ENCODE measurements at places on chromosomes 6 and 20.

DNA sequence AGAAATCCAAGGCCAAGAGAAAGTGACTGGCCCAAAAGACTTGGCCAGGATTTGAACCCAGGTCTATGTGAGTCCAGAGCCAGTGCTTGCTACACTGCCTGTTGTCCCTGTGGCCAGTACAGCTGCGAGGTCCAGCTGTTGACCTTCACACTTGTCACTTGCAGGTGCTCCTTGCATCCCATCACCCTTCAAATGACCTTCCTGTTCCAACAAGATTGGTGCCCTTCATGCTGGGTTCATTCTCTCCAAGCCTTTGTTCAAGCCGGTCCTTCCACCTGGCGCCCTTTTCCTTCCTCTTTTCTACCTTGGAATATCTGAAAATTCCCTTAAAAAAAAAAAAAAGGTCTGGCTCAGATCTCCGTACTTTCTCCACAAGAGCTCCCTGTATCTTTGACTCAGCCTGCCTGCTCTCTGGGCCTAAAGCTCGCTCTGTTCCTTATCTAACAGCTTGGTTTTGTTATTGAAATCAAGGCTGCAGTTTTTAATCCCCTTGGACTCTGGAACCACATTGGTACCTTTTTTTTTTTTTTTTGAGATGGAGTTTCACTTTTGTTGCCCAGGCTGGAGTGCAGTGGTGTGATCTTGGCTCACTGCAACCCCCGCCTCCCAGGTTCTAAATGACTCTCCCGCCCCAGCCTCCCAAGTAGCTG lies 22.2 kb upstream of the MRPS18A start:
- no peak for DNase-seq

GRCh38 chr20:48682529-48683363 lies 145.1 kb downstream of the PREX1 start:
- DNase-seq = no peak

DNA sequence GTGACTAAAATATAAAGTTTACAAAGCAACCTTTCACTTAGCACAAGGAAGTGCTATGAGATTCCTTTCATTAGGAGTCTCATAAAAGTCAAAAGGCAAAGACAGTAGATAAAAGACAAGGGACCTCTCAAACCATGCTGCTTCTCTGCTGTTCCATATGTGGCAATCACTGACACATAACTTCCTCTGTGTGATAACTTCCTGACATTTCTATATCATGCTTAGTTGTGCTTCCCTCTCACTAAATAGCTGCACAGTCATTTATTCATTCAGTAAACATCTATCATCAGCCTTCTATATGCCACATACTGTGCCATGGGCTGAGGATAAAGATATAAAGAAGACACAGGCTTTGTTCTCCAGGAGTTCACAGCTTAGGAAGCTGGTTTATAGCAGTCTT lies 214.8 kb upstream of the GRIK2 start:
- DNase-seq = no peak

DNA sequence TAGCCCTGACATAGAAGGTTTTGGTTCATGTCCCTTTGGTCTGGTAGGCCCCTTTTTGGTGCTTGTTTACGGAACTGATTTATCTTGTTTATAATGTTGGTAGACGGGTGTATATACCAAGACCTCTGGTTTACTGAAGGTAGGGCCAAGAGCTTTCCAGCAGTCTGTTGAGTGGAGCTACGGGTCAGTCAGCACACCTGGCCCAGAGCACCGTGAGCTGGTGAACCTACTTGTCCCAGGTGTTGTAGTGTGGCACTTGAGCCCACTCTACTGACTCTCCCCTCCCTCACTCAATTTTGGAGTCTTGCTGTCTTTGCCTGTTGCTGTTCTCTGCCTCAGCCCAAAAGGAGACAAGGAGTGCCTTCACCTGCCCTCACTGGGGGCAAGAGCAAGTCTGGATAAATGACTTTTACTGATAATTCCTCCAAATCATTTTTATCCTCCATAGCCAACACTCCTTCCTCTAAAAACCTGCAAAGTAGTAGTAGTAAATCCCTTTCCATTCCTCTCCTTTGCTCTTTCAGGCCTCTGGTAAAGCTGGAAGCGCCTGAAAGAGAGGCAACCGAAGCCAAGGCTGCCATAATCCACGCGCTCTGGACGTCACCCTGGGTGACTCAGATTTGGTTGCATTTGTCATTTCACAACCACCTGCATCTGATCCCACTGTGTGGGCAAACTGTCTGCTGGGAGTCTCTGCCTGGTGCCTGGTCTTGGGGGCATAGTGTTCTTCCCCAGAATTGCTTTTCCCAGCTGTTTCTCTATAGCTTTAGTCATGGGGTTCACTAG lies 22.2 kb downstream of the RREB1 start:
- no peak for DNase-seq

Data from T follicular helper cell (primary cell).